ENCODE measurements at places on chromosomes 3 and 15.
A peak's percentile ranks its signal among the peaks of the same experiment; 100 is the strongest.

GRCh38 chr15:74291101-74292071 lies 55.3 kb downstream of the CCDC33 start:
- peak; percentile 35 for DNase-seq

DNA sequence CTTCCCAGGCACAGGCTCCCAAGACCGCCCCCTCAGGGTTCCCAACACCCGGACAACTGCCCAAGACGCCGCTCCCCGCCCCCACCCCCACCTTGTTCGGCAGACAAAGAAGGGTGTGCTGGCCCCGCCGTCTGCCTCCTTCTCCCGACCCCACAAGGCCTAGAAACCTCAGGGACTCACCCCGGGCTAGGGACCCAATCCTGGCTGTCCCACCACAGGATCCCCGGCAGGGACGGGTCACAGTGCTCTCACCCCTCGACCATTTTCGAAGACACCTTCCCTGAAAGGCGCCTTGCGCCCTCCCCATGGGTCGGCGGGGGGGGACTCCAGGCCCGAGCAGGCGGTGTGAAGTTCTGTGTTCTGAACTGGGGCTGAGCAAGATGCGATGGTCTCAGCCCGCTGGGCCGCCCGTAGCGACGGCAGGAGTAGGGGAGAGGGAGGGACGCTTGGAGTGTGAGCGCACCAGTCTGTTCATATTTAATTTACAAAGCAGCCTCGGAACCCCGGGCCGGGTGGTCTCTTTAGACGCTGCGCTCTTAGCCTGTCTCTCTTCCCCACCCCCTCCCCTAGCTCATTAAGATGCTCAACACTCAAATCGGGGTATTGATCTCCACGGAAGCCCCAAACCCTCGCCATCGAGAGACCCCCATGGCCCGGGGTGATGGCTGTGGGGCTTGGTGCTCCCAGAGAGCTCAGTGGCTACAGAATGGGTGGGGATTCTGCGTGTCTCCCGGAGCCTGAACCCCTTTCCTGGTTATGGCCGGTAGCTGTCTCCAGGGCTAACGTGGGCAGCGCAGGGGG lies 1.4 kb upstream of the ISLR2 start:
- no peak for DNase-seq

DNA sequence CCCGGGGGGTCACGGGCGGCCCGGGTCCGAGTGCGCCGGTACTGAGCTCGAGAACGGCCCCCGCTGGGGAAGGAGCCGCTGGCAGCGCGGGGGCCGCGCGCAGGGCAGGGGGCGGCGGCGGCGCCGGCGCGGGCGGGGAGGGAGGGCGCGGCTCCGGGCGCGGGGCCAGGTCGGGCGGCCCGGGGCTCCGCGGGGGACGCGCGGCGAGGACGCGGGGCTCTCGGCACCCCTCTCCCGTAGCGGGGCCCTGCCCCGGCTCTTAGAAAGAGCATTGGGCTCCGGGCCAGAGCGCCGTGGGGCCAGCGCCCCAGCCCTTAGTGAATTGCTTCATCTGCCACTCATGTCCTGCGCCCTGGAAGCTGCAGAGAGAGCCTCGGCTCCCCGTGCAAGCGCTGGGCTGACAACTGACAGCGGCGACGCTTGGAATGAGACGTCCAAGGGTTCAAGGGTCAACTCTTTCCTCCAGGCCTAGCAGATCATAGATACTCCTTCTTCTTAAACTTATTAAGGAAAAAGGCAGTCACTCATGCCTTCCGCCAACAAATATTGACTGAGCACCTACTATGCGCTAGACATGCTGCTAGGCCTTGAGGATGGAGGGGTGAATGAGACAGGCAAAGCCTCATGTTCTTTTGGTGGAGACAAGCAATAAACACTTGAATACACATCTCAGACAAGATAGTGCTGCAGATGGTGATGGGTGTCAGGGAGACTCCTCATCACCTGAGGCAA lies 140.8 kb downstream of the SMAD6 start:
- no peak for DNase-seq

GRCh38 chr3:31561891-31562290 lies 29.2 kb downstream of the STT3B start:
- no peak for DNase-seq

GRCh38 chr15:65571971-65572370 lies 39.0 kb downstream of the INTS14 start:
- DNase-seq = no peak

DNA sequence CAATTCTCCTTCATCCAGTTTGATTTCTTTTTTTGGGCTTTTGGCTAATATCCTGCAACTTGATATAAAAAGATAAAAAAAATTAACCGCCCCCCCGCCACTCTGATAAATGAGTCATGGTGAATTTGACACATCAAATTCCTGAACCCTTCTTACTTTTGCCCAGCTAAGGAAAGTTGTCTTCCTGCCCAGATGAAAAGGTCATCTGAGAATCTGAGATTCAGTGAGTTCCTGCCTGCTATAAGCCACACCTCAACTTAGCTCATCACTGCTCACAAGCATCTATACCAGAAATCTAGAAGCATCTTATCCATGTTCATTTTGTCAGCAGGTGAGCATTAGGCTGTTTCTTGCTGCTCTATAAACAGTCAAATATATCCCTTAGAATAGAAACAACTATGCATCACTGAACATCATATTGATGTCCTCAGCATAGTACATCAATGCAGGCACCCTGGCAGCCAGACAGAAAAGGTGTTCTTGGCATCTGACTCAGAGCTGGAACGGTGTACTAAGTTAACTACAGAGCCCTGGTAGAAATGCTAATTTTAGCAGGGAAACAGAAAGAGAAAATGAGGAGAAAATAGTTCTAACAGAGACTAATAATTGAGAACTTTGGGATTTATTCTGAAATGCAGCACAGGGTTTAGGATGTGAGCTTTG lies 77.1 kb downstream of the SEMA6D start:
- no peak for DNase-seq

DNA sequence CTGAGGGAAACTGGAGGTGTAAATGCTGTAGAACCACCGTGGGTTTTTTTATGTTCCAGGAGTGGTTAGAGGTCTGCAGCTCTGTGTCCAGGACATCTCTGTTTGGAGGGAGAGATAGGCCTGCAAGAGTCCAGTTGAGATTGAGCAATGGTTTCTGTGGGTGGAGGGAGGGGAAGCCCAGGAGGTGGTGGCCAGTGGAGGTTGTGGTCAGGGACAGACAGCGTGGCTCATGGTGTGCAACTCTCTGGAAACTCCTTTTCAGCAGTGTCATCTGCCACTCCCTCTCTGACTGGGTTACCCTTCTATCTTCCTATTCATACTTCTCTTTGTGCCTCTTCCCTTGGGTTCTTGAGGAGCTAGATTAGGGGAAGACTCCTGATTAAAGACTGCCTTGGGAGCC lies 9.6 kb downstream of the XCR1 start:
- no peak for DNase-seq

- no peak for DNase-seq
Measured at GRCh38 chr15:47542312-47542989, 174.9 kb upstream of the SEMA6D start.

- no peak for DNase-seq
Measured at GRCh38 chr15:82847703-82848102, 38.3 kb downstream of the WHAMM start.

DNA sequence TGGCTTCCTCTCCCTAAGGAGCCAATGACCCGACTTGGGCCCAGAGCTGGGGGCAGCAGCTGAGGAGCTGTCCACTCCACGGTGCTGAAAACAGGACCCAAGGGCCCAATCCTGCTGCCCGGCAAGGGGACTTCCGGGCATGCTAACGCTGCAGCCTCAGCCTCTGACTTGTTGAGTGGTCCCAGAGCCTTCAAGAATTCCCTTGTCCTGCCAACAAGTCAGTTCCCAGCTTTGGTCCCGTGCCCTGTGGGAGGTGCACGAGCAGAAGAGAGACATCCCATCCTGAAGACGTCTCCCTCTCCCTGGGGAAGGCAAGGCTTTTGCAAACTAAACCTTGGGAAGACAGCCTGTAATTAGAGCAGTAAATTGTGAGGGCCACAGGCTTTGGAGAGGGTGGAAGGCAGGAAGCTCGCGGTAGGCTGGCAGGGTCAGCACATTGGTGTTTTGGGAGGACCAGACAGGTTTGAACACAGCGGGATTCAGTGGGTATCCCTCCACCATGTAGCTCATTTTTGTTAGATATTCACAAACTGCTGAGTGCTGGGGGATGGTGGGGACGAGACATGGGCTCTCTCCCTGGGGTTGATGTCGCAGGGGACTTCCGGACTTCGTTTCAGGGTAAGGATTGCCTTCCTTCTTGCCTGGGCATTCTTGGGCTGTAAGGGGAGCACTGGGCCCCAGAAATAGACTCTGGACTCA lies 29.8 kb upstream of the PRR23E start:
- no peak for DNase-seq

- DNase-seq = no peak
Measured at GRCh38 chr3:197878427-197878826, 71.6 kb upstream of the RPL35A start.

DNA sequence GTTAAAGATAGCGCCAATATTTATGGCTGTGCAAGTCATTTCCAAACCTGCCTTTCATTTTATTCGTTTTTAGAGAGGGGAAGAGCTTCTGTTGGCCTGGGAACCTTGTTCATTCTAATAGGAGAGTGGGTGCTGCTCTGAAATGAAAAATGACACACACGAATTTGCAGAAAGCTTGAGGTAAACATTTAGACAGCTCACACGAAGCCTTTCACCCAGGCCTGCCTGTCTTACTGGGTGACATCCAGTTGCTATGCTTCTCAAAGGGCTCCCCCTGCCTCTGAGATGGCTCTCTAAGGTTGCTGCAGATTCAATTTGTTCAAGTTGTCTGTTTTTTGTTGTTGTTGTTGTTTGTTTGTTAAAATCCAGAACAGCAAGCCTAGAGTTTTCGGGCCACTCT lies 18.2 kb downstream of the PEX5L start:
- no peak for DNase-seq

- DNase-seq = no peak
Measured at GRCh38 chr3:176785171-176785570, 412.1 kb downstream of the TBL1XR1 start.

DNA sequence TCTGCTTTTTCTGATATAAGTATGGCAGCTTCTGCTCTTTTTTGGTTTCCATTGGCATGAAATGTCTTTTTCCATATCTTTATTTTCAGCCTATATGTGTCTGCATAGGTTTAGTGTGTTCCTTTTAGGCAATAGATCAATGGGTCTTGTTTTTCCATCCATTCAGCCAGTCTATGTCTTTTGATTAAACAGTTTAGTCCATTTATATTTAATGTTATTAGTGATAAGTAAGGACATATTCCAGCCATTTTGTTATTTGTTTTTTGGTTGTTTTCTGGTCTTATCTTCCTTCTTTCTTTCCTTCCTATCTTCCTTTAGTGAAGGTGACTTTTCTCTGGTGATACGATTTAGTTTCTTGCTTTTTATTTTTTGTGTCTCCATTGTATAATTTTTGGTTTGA lies 101.3 kb upstream of the LRRC3B start:
- no peak for DNase-seq

- no peak for DNase-seq
Measured at GRCh38 chr3:62421207-62421606, 47.9 kb upstream of the FEZF2 start.

DNA sequence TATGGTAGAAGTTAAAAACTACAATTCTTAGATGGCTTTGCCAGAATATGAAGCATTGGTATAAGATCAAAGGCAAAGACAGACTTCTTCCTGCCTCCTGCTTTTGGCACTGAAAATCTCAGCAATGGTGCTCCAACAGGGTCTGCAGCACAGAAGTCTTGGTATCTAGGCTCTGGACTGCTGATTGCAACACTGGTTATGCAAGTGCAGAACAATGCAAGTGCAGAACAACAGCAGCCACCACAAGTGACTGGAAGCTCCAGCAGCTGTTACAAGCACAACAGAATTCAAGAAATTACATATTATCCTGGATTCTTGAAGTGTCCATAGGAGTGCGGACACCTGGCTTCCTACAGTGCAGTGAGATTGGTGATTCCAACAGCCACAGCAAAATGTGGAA lies 33.7 kb downstream of the ZBTB20 start:
- no peak for DNase-seq

DNA sequence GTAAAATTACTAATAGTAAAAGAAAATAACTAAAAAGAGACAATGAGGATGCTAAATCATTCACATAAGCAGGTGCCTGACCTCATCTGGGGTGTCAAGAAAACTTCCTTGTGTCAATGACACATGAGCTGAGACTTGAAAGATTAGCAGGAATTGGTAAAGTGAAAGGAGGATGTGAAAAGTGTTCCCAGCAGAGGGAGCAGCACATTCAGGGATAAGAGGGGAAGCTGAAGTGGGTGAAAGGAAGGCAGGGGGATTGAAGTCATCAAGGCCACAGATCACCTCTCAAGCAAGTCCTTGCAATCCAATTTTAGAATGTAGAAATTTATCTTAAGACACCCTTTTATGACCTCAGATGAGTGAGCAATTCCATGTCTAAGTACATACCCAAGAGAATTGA lies 60.2 kb upstream of the ACP3 start:
- DNase-seq = no peak

DNA sequence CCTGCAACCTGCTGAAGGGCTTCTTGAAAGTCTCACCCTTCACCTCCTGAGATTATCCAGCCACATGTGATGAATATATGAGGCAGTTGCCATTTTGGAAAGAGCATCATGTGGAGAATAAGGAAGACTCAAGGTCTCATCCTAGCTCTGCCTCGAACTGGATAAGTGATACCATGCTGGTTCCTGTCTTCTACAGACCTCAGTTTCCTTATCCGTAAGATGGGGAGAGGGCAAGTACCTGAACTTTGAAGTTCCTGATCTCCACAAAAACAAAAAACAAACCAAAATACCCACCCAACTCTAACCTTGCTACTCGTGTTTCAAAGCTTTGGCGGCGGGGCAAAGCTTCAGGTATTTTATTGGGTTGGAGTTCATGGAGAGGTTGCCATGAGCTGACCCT lies 31.5 kb upstream of the ITGA11 start:
- no peak for DNase-seq

GRCh38 chr3:25485673-25486072 lies 57.6 kb downstream of the RARB start:
- DNase-seq = no peak

DNA sequence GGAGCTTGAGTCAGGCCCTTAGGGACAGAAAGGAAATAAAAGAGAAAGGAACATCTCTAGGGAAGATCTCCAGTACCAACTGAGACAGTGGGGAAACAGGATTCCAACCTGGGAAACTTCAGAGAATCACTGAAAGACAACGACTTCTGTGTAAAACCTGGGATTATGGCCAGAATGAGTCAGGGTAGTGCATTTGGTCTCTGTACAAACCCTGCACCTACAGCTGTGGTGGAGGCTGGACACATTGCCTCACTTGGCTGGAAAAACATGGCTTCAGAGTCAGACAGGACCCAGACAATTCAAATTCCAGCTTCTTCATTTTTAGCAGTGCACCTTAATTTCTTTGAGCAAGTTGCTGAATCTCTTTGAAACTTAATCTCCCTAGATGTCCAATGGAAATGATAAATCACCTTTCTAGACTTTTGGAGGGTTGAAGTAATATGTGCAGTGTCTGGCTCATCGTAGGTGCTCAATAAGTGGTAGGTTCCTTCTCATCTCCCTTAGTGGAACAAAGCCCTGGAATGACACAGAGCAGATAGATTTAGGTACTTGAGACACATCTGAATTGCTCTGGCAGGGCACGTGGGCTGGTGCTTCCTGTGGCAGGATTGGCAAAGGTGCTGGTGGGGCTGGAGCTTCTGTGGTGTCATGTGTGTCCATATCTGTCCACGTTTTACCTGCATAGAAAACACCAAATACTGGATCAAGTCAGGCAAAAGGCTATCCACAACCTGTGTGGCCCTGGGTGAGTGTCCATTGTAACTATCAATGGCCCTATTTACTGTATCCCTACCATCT lies 6.1 kb upstream of the CLSTN2 start:
- peak; percentile 37 for DNase-seq
